Naive thymus-derived CD8-positive, alpha-beta T cell (primary cell): ENCODE measurements at places on chromosomes 7 and 10. TPM values are rescaled to one million over a fixed set of nuclear protein-coding genes. Genes with fewer than 3 reads are reported as not detected.

The FGFBP3 gene
- total RNA-seq: 10.2 TPM

The SHH gene
- not detected for total RNA-seq

The HACD1 gene
- total RNA-seq: 1.4 TPM

The TAC1 gene
- not detected for total RNA-seq

The ASB10 gene
- not detected for total RNA-seq

The OR6B1 gene
- not detected for total RNA-seq

The CREB3L2 gene
- 12.8 TPM for total RNA-seq

The PLXNA4 gene
- 0.05 TPM for total RNA-seq

The ABCB1 gene
- total RNA-seq: 58.7 TPM

The PLEKHS1 gene
- not detected for total RNA-seq

The SLC26A3 gene
- not detected for total RNA-seq

The CYP2C19 gene
- total RNA-seq: not detected

The TFEC gene
- total RNA-seq: 0.83 TPM

The CRPPA gene
- 1.8 TPM for total RNA-seq

The ITPRIP gene
- total RNA-seq: 14.2 TPM

The FAS gene
- total RNA-seq: 4.2 TPM

The MEIG1 gene
- total RNA-seq: not detected

The BRI3 gene
- 77.1 TPM for total RNA-seq

The FOXP2 gene
- total RNA-seq: not detected

The SPDYE5 gene
- total RNA-seq: 0.26 TPM

The ZNF727 gene
- 2.5 TPM for total RNA-seq

The SPDYE2B gene
- not detected for total RNA-seq

The ETV1 gene
- total RNA-seq: not detected

The GIMAP8 gene
- total RNA-seq: 66.8 TPM

The RGR gene
- total RNA-seq: not detected

The SVOPL gene
- not detected for total RNA-seq

The DENND2A gene
- 0.10 TPM for total RNA-seq

The ITGB8 gene
- not detected for total RNA-seq

The ZNF775 gene
- total RNA-seq: 5.6 TPM

The PRKG1 gene
- not detected for total RNA-seq

The ENO4 gene
- not detected for total RNA-seq

The SDK1 gene
- total RNA-seq: 0.29 TPM

The LRRC4 gene
- total RNA-seq: 0.22 TPM

The GPR22 gene
- not detected for total RNA-seq

The RSPH10B2 gene
- total RNA-seq: 0.68 TPM

The ADRB1 gene
- total RNA-seq: not detected

The EPHA1 gene
- total RNA-seq: 44.8 TPM

The TWIST1 gene
- not detected for total RNA-seq

The KLF14 gene
- not detected for total RNA-seq

The SLC35B4 gene
- 16.8 TPM for total RNA-seq
